D721Med (cell line): ENCODE measurements at places on chromosomes 2 and 18.

DNA sequence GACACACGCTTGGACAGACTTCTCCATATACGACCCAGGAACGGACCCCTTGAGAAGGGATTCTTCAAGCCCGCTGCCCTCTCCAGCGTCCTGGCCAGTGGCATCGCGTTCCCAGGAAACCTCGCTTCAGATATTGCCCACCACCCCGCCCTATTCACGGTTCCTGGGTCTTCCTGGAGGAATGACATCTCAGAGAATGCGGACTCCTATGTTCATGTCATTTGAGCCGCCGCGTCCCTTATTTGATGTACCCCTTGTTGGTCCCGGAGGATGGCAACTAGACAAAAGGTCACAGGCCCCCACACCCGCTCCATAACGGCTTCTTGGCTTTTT lies 588 bp upstream of the CCDC93 start:
- DNase-seq = no peak

- no peak for DNase-seq
Measured at GRCh38 chr2:231931481-231931915, 5.3 kb upstream of the NPPC start.

GRCh38 chr2:9965119-9965822 lies 13.8 kb downstream of the GRHL1 start:
- no peak for DNase-seq

GRCh38 chr18:78542204-78542603 lies 437.4 kb upstream of the SALL3 start:
- DNase-seq = no peak

GRCh38 chr2:71588497-71589170 lies 135.3 kb downstream of the DYSF start:
- DNase-seq = no peak

GRCh38 chr18:10449396-10449795 lies 5.0 kb upstream of the APCDD1 start:
- DNase-seq = no peak

GRCh38 chr2:28480403-28481049 lies 15.3 kb upstream of the PLB1 start:
- DNase-seq = no peak

GRCh38 chr18:8478166-8478967 lies 130.9 kb upstream of the RAB12 start:
- DNase-seq = peak; percentile 59

DNA sequence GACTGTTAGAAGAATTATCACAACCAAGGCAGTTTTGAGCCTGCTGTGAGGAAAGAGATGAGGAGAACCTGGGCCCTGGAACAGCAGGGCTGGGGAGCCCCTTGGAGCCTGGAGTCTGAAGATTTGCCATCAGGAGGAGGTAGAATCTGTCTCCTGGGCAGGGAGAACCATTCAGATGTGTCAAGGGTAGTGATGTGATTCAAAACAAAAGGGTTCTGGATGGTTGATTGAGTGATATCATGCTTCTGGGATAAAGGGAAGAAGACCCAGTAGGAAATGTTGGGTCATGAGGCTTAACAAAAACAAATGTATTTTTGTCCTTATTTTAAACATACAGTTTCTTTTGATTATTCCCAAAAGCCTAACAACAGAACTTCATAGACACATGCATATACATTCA lies 28.6 kb downstream of the RNF144A start:
- DNase-seq = no peak

GRCh38 chr18:39685303-39685902 lies 2119.8 kb upstream of the CELF4 start:
- no peak for DNase-seq

- no peak for DNase-seq
Measured at GRCh38 chr18:9287036-9287435, 47.5 kb upstream of the TWSG1 start.

DNA sequence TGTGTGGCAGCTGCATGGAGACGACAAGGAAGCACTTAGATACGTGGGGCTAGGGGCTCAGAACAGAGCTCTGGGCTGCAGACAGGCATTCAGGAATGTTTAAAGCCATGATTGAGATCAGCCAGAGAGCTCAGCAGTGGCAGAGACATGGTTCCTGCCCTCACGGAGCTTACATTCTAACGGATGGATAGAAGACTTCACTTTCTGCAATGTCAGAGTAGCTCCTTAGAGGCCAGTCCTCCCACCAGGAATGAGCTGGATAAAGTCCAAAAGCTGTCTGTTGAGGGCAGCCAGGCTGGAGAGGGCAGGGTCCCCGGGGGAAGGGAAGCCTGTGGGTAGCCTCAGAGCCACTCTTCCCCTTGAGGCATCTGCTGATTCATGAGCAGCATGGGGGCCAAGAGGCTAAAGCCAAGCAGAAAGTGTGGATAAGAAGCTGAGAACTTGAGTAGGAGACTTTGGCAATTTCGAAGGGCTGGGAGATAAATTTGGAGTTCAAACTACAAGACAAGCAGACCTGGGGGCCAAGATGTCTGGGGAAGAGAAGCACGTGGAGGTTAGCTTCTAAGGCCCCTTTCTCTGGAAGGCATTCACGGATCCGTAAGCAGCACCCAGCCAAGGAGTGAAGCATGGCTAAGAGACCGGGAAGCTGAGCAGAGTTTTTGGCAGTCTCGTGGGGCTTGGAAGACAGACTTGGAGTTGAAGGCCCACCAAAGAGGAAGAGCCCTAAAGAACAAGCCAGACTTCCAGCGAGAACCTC lies 9.7 kb upstream of the CIB4 start:
- no peak for DNase-seq

- DNase-seq = no peak
Measured at GRCh38 chr2:33272001-33272400, 204.4 kb upstream of the RASGRP3 start.

- no peak for DNase-seq
Measured at GRCh38 chr2:15557887-15558311, 3.2 kb downstream of the NBAS start.

DNA sequence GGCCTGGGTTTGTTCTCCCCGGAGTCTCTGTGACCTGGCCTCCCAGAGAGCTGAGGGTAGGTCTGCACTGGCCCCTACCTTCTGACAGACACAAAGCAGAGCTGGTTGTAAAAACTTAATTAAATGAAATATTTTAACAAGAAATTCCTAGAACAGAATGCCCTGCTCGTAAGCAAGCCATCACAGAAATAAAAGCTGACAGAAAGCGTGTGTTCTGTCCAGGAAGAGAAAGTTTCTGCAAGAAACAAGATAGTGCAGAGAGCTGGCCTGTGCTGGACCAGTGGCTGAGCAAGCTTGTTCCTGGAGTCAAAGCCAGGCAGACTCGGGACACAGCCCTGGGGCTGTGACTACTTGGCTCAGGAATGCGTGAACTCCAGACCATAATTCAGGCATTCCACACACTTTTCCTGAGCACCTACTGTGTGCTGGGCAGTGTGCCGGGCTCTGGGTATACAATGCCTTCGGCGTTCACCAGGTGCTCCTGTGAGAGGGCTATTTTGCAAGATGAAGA lies 51.6 kb downstream of the APOB start:
- no peak for DNase-seq

GRCh38 chr2:134152045-134153010 lies 101.5 kb upstream of the MGAT5 start:
- DNase-seq = no peak

- DNase-seq = no peak
Measured at GRCh38 chr18:4270016-4270415, 185.1 kb downstream of the DLGAP1 start.

GRCh38 chr18:58893388-58894099 lies 28.9 kb downstream of the ZNF532 start:
- no peak for DNase-seq

GRCh38 chr2:12607971-12608370 lies 108.8 kb upstream of the TRIB2 start:
- no peak for DNase-seq

DNA sequence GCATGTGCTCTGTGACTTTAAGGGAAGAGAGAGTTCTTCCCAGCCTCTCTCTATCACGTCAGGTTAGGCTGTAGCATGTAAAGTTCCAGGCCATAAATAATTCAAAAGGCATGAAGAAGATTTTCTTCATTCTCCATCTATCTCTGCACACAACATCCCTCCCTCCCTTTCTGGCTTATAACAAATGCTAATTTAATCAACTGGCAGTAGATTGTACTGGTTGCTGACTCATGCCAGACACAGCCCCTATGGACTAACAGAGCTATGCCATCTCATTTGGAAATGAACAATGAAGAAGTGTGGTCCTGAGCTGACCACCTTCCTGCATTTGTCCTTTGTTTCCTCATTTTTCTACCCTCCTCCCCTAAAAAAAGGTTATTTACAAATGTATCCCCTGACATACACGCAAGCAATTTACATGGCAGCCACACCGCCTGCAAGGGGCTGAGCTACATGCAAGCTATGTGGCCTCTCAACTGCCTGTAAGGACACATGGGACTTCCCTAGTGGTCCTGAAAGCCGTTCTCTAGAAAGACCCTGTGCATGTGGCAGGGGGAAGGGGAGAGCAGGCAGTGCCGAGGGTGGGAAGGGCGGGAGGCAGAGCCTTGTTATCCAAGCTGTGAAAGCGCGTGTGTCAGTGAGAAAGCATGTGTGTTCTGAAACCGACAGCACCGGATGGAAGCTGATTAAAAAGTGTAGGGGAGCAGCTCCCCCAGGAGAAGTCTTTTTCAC lies 90.9 kb upstream of the KLF7 start:
- DNase-seq = no peak

- DNase-seq = no peak
Measured at GRCh38 chr2:11213090-11213638, 57.9 kb downstream of the SLC66A3 start.

DNA sequence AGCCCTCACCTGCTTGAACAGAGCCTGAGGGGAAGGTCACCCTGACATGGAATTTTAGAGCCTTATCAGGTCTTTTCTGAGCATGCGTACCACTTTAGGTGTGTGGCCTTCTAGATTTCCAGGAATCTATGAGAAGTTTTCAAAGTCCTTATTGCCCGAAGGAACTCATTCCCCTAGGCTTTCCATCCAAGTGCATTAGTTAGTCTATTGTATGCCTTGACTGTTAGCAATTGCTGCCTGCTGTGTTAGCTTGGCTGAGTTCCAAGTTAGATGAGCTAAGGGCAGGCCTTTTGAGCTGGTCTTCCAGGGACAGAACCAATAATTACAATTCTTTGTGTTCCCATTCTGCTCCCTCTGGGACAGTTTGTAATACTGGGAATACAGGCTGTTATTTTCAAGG lies 30.8 kb upstream of the PUM2 start:
- no peak for DNase-seq

GRCh38 chr2:158999458-158999857 lies 31.0 kb downstream of the TANC1 start:
- DNase-seq = no peak

GRCh38 chr2:10523406-10524189 lies 75.5 kb upstream of the ODC1 start:
- no peak for DNase-seq

GRCh38 chr18:63869851-63870250 lies 17.7 kb upstream of the SERPINB2 start:
- DNase-seq = no peak

DNA sequence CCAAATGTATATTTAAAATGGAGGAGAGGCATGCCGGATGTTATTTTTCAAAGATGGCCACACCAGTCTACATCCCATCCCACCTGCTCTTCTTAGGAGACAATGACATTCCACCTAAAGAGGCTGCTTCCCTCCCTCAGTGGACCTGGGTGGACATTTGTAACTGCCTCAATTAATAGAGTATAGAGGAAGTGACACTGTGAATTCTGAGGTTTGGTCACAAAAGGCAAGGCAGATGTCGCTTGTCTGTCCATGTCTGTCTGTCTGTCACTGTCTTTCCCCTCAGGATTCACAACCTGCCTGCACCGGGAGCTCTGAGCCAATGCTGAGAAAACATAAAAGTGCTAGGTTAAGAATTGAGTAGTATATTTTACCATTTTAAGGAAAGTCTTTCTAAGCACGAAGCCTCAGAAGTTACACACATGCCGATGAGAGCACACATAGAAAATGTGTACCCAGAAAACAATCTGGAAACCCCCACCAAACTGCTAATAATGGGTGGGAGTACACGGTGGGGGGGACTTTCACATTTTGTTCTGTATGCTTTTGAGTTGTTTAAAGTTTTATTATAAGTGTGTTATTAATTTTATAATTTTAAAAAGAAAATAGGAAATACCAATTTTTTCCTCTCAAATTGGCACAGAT lies 21.0 kb downstream of the MIB1 start:
- no peak for DNase-seq

DNA sequence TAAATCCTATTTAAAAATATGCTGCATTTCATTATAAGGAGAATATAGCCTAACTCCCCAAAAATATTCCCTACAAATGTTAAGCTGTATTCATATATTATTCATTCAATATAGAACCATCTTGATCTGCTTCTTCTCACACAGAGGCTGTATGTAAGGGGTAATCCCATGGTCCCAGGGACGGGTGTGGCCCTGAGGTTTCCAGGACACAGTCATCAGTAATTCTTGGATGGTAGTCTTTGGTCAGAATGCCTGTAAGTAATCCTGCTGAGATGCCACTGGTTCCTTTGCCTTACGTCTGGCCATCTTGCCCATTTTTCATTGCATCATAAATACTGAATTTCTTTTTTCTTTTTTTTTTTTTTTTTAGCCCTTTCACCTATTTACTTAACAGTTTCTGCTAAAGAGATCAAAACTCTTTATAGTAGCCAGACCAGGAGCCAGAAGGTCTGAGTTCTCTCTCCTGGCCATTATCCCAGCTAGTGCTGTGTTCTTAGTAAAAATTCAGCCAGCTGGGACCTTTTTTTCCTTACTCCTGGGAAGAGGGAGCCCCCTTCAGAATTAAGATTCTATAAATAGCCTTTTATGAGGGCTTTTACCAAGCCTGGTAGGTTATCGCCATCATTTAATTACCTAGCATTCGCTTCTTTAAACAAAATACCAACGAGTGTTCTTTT lies 134.9 kb downstream of the SOX11 start:
- DNase-seq = no peak

DNA sequence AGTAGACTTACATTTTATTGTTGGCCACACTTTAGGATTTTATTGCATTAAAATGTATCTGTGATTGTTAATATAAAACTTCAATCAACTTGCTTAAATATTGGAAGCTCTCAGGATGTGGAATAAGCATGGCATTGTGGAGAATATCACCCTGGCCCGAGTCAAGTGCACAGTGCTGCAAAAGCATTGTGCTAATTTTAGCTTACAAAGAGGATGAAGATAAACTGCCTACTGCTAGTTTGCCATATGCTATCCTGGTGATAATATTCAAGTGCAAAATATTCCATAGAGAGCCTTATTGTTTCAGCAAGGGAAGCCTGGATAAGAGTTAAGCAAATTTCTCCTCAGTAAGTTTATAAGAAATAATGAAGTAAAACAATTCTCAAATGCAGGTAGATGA lies 54.5 kb downstream of the MEIS1 start:
- no peak for DNase-seq

- no peak for DNase-seq
Measured at GRCh38 chr2:124547700-124548099, 522.6 kb downstream of the CNTNAP5 start.
